ENCODE measurements at places on chromosomes 7 and 10. TPM values are rescaled to one million over a fixed set of nuclear protein-coding genes. Genes with fewer than 3 reads are reported as not detected.

- no peak for DNase-seq
Measured at GRCh38 chr10:62650411-62650810, 154.1 kb upstream of the ADO start.

Gene SSC4D
- total RNA-seq, result 0.23 TPM

Gene URGCP
- 20.6 TPM for total RNA-seq

- DNase-seq, result no peak
Measured at GRCh38 chr10:47008769-47009168, 97.5 kb downstream of the PTPN20 start.

DNA sequence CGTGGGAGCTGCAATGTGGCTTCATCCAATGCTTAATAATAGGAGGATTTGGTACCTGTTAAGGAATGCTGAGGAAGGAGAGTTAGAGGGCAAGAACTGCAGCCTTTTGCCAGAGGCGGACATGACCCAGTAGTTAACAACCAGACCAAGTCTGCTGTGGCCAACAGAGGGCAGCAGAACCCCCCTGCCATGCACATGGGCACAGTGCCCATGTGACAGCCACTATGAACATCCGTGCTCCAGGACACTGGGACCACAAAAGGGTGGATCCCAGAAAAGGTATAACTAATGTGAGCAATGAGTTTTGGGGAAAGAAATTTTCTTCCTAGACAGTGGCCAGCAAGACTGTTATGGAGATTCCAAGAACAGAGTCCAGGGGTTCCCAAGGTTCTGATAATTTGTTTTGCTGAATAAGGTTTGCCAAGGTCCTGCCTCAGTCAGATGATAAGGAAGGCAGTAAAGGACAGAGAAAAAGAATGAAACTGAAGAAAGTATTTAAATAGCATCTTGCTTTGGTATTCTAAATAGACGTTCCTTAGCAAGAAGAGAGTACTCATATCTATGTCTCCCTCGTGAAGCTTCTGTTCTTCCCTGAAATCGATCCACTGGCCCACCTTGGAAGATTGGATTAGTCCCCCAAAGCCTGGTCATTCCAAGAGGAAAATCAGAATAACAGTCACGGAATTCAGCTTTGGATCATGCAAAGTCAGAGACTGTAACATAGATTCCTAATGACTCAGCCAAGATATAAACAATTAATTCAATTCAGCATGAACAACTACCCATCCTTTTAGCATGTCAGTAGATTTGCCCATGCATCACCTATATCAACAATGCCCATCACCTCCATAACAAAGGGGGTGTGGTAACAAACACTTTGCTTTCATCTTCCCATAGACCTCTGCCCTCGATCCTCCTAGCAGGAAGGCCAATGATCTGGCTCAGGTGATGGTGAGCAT lies 56.0 kb downstream of the LGI1 start:
- DNase-seq, result peak; percentile 49

DNA sequence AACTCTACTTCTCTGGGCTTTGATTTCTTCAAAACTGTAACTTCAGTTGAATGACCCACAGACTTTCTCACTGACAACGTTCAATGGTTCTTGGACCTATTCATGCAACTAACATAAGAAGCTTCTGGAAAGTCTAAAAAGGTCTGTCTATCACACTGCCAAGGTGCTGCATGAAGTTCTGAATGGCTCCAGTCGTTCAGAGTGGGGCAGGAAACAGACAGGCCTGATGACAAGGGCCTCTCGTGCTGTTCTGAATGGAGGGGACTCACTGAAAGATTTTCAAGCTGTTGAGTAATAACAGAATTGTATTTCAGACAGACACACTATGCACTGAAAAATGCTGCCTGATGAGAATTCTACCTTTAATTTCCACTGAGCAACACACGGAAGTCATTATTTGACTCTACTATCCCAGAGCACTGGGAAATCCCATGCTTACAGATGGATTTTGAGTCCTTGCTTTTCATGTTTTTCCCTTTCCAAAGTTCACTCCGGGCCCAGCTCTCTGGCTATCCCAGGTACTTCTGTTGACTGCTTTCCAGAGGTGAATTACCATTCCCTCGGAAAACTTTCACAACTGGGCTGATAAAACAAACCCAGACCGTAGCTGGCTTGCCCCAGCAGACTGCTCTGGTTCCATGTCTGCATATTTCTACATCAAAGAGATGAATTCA lies 204.9 kb upstream of the FRMD4A start:
- DNase-seq, result no peak

GRCh38 chr7:85750454-85750949 lies 563.6 kb upstream of the SEMA3D start:
- peak; percentile 35 for DNase-seq
